HCT116 (cell line): ENCODE measurements at places on chromosomes 6 and 20. TPM values are rescaled to one million over a fixed set of nuclear protein-coding genes. Genes with fewer than 3 reads are reported as not detected.

DNA sequence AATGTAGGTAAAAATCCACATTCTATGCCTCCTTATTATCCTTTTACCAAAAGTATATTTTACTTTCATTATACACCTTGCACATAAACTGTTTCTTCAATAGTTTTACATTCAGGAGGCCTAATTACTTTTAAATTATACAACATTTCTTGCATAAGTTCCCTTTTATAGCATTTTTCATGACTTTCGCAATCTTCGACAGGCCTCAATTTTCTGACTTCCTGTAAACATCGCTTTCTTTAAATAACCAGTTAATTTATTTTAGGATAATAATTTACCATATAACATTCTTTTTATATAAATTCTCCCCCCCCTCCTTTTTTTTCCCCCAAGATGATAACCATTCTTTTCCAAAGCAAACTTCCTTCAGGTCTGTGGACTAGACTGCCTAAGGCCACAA lies 9.2 kb downstream of the SLC35A1 start:
- no peak for DNase-seq
- peak overlapping the region; percentile 56; the same call in 1 of the 2 replicates for H3K4me3 ChIP-seq
- H3K36me3 ChIP-seq = peaks cover 14% of the 10 kb centered on the region; the same call in 1 of the 2 replicates
- peaks cover 31% of the 10 kb centered on the region for H3K4me1 ChIP-seq
- H3K27ac ChIP-seq = peak overlapping the region; percentile 90; the same call in 1 of the 2 replicates

DNA sequence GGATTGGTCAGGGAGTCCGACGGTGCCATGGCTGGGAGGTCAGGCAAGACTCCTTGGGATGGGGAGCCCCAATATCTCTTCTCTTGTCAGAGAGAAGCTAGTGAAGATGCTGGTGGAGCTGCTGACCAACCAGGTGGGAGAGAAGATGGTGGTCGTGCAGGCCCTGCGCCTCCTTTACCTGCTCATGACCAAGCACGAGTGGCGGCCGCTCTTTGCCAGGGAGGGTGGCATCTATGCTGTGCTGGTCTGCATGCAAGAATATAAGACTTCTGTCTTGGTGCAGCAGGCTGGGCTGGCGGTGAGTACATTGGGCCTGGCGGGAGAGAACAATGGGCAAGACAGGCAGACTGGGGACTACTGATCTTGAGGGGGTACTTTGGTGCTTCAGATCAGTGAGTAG lies 10.9 kb downstream of the CUL9 start:
- no peak for DNase-seq
- no peaks in the 10 kb centered on the region for H3K4me1 ChIP-seq
- no peaks in the 10 kb centered on the region for H3K27me3 ChIP-seq
- H3K4me3 ChIP-seq = no peak overlapping the region
- no peak overlapping the region for H3K27ac ChIP-seq

Gene TP53INP2
- 7.1 TPM for total RNA-seq

Gene MACROD2
- total RNA-seq = 3.7 TPM

Gene HLA-DPA1
- 0.89 TPM for total RNA-seq

- DNase-seq = no peak
- H3K4me1 ChIP-seq = no peaks in the 10 kb centered on the region
- no peak overlapping the region for H3K4me3 ChIP-seq
- no peak overlapping the region for H3K27ac ChIP-seq
- peaks cover 3% of the 10 kb centered on the region; the same call in 1 of the 2 replicates for H3K27me3 ChIP-seq
Observed at GRCh38 chr6:8276148-8276547, 159.2 kb downstream of the SLC35B3 start.

DNA sequence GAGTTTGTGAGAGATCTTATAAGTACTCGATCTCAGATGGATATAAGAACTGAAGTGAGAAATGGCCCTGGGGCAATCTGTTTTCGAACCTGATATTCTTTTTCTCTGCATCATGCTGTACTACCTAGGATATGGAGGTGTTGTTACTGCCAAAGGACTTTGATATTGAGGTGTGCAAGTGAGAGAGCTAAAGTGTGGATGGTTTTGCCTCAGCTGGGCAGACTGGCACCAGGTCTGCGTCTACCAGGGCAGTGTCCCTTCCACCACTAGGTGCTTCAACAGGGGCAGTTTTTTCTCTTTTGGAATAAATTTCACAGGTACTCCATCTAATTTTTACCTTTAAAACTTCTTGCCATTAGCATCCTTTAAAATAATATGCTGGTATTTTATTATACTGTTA lies 35.0 kb downstream of the ADGRG6 start:
- H3K27ac ChIP-seq = no peak overlapping the region
- no peak overlapping the region for H3K4me3 ChIP-seq
- no peak for DNase-seq
- no peaks in the 10 kb centered on the region for H3K27me3 ChIP-seq
- H3K4me1 ChIP-seq = peaks cover 12% of the 10 kb centered on the region
- H3K36me3 ChIP-seq = no peaks in the 10 kb centered on the region
